ENCODE measurements at places on chromosomes 3 and 15.

- DNase-seq = no peak
Measured at GRCh38 chr15:49282366-49282765, 112.3 kb downstream of the GALK2 start.

- DNase-seq = no peak
Measured at GRCh38 chr3:135762188-135762856, 203.2 kb upstream of the PPP2R3A start.

GRCh38 chr15:74783072-74783807 is 1.4 kb downstream of the CSK start:
- DNase-seq = no peak

DNA sequence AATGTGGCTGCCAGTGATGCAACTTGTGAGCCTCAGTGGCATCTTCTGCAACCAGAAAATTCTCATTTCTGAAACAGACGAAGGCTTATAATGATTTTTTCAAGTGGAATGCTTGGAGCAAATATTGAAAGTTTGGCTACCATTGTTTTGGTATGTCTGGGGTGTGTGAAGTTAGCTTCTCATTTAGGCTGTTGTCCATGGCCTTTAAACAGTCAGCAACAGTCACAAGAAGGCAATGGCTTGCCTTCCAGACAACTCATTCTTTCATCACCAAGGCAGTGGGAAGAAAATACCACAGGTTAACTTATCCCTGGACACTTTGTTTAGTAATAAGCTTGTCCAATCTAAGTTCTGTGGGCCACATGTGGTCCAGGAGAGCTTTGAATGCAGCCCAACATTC is 4.7 kb upstream of the BNC1 start:
- no peak for DNase-seq

- no peak for DNase-seq
Measured at GRCh38 chr3:34360713-34361112, 562.3 kb downstream of the PDCD6IP start.

- DNase-seq = no peak
Measured at GRCh38 chr3:45329761-45330305, 58.5 kb upstream of the LARS2 start.

GRCh38 chr3:39343076-39343717 is 13.7 kb downstream of the CCR8 start:
- no peak for DNase-seq

DNA sequence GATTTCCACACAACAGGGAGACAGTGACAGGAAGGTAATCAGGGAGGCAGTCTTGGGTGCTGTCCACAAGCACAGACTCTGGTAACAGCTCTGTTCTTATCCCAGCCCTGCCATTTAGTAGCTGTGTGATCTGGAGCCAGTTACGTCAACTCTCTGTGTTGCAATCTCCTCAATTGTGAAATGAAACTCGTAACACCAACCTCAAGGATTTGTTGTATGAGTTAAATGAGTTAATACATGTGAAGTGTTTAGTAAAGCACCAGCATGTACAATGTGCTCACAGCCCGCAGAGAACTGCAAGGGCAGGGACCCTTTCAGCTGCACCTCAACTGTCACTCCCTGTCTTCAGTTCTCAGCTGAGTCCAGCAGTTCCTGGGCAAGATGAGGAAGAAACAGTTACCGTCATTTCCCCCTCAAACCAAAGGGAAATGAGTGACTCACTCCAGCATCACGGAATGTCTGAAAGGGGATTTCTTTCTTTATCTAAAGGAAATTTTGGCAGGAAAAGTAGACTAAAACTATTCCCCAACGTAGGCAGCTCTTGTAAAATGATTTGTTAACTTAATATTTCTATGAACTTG is 39.9 kb upstream of the MB21D2 start:
- no peak for DNase-seq

DNA sequence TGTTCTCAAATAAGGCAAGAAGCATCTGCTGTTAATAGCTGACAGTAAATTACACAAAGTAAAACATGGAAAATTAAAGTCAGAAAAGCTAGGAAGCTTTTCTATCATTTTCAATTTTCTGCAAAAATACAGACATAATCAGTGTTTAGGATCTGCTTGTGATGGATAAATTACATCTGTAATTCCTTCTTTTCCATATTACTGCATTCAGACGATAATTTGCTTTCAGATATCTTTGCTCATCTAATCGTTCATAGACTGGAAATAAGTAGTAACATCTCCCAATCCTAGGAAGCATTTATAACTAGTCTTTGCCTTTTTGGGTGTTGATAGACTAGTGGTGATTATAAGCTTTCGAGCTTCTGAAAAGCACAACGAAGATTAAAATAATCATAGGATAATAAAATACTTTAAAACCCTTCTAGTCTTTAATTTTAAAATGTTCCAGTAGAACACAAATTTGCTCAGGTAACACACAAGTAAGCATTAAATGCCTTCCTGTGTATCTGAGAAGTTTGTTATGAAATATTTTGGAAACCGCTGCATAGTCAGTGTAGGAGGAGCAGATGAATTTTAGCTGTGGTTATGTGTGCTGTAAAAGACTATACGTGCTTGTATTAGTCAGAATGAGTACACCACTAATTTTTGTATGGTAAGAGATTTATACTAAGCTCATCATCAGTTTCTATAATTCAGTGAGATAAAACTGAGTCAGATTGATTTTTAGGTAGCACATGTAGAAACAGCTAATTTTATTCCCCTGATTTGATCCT is 41.0 kb downstream of the MBNL1 start:
- no peak for DNase-seq

GRCh38 chr15:88681610-88682221 is 42.9 kb downstream of the ISG20 start:
- DNase-seq = no peak

GRCh38 chr15:81911022-81911971 is 134.5 kb downstream of the MEX3B start:
- DNase-seq = no peak

DNA sequence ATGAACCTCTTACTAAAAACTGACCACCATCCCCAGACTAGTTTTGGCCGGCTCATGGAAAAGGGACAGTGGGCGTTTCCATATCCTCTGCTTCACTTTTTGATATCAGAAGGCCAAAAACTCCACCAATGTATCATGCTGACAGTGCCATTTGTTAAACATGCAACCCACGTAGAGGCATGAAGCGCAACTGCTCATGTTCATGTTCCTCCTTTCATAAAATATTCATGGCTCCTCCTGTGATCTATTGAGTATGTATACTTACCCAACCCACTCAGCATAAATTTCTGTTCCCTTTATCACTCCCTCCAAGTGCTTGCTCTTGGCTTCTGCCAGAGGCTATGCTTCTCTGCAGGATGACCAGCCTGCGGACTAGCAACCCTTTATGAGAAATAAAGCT is 58.7 kb upstream of the TGFBR2 start:
- no peak for DNase-seq

DNA sequence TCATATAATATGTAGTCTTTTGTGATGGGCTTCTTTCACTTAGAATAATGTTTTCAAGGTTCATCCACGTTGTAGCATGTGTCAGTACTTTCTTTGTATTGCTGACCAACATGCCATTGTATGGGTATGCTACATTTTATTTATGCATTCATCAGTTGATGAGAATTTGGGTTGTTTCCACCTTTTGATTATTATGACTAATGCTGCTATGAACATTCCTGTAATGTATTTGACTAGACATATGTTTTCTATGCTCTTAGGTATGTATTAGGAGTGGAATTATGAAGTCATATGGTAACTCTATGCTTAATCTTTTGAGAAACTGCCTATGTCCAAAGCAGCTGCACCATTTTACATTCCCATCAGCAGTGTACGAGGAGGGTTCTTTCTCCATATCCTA is 3.2 kb upstream of the PODXL2 start:
- DNase-seq = no peak

DNA sequence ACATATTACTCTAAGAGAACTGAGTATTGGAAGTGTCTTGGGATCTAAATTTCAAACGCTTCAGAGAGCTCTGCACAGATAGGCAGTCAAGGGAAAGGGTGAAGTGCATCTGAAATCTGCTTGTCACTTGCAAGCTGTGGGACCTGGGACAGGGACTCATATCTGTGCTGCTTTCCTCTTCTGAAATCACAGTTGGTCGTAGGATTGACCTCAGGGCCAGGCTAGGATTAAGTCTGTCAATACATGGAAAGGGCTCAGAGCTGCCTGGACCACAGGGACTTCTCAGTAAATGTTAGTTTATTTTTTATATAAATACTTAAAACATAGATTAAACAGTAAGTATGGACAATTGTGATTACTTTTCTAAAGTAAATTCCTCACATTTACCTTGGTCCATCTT is 74.7 kb upstream of the CMTM7 start:
- DNase-seq = no peak

GRCh38 chr3:157160658-157161424 is 894 bp upstream of the CCNL1 start:
- DNase-seq = no peak

- no peak for DNase-seq
Measured at GRCh38 chr3:152760024-152760563, 74.8 kb upstream of the P2RY1 start.

DNA sequence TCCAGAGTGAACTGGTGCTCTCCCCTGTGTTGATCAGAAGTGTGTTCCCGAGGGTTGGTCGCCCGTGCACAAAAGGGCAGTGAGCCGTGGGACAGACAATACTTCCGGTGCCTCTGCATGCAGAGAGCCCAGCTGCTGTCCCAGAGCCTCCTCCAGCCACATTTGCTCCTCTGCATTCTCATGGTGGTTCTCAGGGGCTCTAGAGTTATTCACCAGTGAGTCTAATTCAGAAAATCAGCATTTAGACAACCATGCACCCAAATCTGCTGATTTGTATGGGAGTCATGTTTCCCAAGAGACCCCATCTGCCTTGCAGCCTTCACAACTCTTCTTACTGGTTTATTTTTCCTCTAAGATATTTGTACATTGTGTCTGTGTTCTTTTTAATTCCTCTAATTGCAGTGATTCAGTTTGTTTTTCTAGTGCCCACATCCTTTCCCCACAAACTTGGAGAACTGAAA is 107.0 kb upstream of the SPRED1 start:
- no peak for DNase-seq

- DNase-seq = no peak
Measured at GRCh38 chr15:74250266-74250665, 14.1 kb downstream of the CCDC33 start.

DNA sequence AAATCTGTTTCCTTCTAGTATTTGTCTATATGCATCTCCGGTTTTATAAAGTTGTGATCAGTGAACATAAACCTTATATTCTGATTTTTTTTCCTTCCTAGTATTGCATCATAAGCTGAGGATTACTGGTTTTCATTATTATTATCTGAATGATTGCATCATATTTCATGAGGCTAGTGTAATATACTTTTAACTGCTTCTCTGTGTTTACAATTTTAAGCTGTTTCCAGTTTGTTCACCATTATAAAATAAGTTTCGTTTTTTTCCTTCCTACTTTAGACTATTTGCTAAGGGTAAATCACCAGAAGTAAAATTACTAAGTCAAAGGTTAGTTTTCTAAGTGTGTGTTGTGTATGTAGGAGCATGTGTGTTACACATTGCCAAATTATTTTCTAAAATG is 20.2 kb downstream of the SEMA6D start:
- no peak for DNase-seq

DNA sequence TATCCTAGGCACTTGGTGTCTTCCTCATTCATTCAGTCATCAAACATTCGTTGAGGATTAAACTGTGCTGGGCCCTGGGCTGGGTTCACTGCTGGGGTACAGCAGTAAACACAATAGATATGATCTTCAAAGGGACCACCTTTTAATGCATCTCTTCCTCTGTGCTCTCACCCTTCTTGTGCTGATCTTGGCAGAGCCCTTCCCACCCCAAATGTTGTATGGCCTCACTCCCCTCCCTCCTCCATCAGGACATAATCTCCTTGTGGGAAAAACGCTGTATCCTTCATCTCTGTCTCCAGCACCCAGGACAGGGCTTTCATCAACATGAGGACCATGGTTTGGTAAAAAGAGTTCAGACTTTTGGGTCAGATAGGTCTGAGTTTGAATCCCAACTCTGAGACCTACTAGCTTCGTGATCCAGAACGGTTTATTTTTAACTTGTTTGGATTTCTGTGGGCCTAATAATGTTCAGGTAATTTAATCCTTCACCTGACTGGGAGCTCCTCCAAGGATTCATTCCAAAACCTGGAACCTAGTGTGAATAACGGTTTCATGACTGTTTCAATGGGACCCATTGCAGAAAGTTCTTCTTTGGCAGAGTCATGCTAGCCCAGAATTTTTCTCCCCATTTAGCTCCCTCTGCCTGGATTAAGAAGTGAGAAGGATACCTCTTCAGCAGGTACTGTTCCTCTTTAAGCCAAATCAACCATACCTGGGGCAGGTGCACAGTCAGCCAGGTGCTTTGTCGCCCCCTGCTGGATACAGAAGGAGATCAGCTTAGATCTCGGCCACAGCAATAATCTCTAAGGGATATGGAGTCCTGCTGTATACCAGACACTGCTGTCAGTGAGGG is 5.2 kb upstream of the WNT7A start:
- DNase-seq = no peak

DNA sequence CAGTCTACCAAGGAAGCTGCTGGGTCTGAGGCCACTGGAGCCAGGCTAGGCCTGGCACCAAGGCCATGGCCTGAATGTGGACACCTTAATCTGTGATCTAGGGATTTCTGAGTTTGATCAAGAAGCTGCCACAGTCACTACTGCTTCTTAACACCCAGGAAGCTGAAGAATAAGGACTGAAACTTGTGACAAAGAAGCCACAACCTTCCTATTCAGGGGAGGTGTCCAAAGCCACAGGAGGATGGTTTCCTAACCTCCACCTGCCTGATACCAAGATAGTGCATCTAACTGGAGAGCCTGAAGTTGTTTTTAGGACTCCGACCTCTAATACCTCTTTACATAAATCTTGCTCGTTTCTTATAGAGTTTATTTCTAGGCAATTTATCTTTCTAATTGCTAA is 5.5 kb upstream of the ANO10 start:
- no peak for DNase-seq

DNA sequence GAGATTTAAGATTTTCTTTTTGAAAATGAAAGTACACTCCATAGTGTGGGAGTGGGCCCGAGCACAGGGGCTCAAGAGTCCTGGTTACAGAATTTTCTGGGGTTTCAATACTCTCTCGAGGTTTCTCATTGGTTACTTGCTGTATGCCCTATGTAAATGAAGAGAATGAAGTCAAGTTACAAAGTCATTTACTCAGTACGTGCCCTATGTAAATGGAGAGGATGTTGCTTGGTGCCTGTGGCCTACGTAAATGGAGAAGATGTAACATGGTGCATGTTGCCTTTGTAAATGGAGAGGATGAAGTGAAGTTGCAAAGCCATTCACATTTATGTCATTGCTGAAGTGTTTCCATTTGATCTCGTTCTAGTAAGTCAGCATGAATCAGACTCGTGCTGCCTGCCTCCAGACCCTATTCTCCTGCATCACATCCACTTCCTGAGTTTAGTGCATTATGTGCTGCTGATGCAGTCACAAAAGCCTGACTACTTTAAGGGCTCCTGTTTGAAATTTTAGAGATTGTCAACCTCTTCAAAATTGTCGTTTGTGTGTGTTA is 302.0 kb downstream of the ZBBX start:
- no peak for DNase-seq
